ENCODE measurements at places on chromosomes 2 and 18. TPM values are rescaled to one million over a fixed set of nuclear protein-coding genes. Genes with fewer than 3 reads are reported as not detected.

The B3GNT7 gene
- 0.33 TPM for total RNA-seq

The GKN2 gene
- 0.65 TPM for total RNA-seq

The KLHL29 gene
- 8.2 TPM for total RNA-seq

The CELF4 gene
- not detected for total RNA-seq

The MERTK gene
- total RNA-seq, result 35.0 TPM

The NAPG gene
- total RNA-seq, result 51.0 TPM

The MYO7B gene
- total RNA-seq, result 0.10 TPM
